ENCODE measurements at places on chromosomes 5 and 9. TPM values are rescaled to one million over a fixed set of nuclear protein-coding genes. Genes with fewer than 3 reads are reported as not detected.

- peaks cover 14% of the 10 kb centered on the region for H3K36me3 ChIP-seq
- no peak overlapping the region for H3K27ac ChIP-seq
- H3K27me3 ChIP-seq, result no peaks in the 10 kb centered on the region
- no peak overlapping the region for H3K4me3 ChIP-seq
Observed at GRCh38 chr5:39100851-39101396, 26.7 kb upstream of the RICTOR start.

GRCh38 chr5:126640866-126641265 is 40.1 kb downstream of the PHAX start:
- no peak overlapping the region for H3K27ac ChIP-seq
- DNase-seq, result no peak
- no peaks in the 10 kb centered on the region for H3K36me3 ChIP-seq
- H3K4me1 ChIP-seq, result no peaks in the 10 kb centered on the region

GRCh38 chr9:133709015-133709611 is 29.0 kb downstream of the SARDH start:
- no peak overlapping the region for H3K27ac ChIP-seq
- H3K27me3 ChIP-seq, result no peaks in the 10 kb centered on the region
- no peaks in the 10 kb centered on the region for H3K36me3 ChIP-seq
- peak; percentile 32 for DNase-seq

Gene HAVCR1
- total RNA-seq, result 0.61 TPM

Gene LCN10
- 1.2 TPM for total RNA-seq

Gene FAM240B
- not detected for total RNA-seq

DNA sequence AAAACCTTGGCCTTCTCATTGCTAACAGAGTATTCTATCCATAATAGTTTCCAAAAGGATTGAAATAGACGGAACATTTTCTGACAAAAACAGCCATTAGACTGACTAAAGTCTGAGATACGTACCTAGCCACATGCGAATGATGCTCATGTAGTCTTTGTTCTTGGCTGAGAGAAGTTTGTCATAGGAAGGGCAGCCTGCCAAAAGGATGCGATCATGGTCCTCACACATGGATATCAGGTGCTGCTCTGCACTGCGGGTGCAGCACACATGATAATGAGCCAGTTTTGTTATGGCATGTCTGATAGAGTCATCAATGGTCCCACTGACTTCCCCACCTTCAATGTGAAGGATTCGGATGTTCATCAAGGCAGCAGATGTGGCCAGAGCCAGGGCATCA is 12.3 kb downstream of the GNE start:
- no peak for DNase-seq
- H3K27me3 ChIP-seq, result no peaks in the 10 kb centered on the region
- H3K27ac ChIP-seq, result no peak overlapping the region
- H3K4me1 ChIP-seq, result no peaks in the 10 kb centered on the region
- H3K4me3 ChIP-seq, result no peak overlapping the region

Gene MLLT3
- 37.0 TPM for total RNA-seq

Gene NIM1K
- total RNA-seq, result 0.70 TPM

GRCh38 chr5:27315363-27316270 is 277.2 kb upstream of the CDH9 start:
- DNase-seq, result no peak
- H3K4me3 ChIP-seq, result no peak overlapping the region
- H3K27me3 ChIP-seq, result no peaks in the 10 kb centered on the region
- H3K36me3 ChIP-seq, result no peaks in the 10 kb centered on the region

DNA sequence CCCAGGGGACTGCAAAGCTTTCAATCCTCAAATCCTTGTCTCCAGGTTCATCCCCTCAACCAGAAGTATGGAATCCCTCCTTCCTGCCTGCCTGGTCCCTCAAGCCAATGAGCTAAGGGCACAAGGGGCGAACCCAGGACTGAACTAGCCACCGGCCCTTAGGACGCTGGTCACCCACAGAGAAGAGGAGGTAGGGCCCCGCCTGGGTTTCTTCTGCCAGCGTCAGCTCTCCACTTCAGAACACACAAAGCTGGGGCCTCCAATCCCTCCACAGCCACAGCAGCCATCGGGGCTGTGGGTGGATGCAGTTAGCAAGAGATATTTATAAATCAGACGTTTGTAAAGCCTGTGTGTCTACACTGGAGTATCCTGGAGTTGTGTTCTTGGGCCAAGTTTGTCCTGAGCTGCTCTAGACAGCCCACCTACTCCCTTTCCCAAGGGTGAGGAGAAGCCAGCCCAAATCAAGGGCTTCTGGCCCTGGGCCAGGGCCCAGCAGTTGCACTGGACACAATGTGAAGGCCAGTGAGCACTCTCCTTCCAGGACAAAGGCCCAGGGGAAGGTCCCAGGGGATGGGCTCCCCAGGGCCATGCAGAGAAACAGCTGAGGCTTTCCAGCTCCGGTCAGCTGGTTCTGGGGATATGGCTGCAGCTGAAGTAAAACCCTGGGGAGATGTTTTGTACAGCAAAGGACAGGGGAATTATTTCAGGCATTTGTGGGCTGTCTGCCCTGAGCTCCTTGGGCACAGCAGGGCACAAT is 18.9 kb downstream of the AMBP start:
- H3K4me3 ChIP-seq, result no peak overlapping the region
- no peak for DNase-seq
- H3K27ac ChIP-seq, result no peak overlapping the region
- no peaks in the 10 kb centered on the region for H3K27me3 ChIP-seq
- H3K36me3 ChIP-seq, result no peaks in the 10 kb centered on the region

GRCh38 chr9:114141553-114142402 is 13.6 kb upstream of the COL27A1 start:
- no peaks in the 10 kb centered on the region for H3K36me3 ChIP-seq
- H3K27ac ChIP-seq, result no peak overlapping the region
- no peak overlapping the region for H3K4me3 ChIP-seq
- H3K4me1 ChIP-seq, result no peaks in the 10 kb centered on the region

GRCh38 chr5:72472031-72472430 is 35.2 kb downstream of the ZNF366 start:
- no peaks in the 10 kb centered on the region for H3K27me3 ChIP-seq
- H3K36me3 ChIP-seq, result no peaks in the 10 kb centered on the region
- H3K4me1 ChIP-seq, result no peaks in the 10 kb centered on the region
- H3K4me3 ChIP-seq, result no peak overlapping the region

GRCh38 chr5:67160985-67161384 is 35.6 kb downstream of the CD180 start:
- no peaks in the 10 kb centered on the region for H3K36me3 ChIP-seq
- no peak for DNase-seq
- peaks cover 71% of the 10 kb centered on the region for H3K4me1 ChIP-seq
- H3K27ac ChIP-seq, result no peak overlapping the region
- peak overlapping the region; percentile 3 for H3K4me3 ChIP-seq

Gene FGF10
- total RNA-seq, result not detected

DNA sequence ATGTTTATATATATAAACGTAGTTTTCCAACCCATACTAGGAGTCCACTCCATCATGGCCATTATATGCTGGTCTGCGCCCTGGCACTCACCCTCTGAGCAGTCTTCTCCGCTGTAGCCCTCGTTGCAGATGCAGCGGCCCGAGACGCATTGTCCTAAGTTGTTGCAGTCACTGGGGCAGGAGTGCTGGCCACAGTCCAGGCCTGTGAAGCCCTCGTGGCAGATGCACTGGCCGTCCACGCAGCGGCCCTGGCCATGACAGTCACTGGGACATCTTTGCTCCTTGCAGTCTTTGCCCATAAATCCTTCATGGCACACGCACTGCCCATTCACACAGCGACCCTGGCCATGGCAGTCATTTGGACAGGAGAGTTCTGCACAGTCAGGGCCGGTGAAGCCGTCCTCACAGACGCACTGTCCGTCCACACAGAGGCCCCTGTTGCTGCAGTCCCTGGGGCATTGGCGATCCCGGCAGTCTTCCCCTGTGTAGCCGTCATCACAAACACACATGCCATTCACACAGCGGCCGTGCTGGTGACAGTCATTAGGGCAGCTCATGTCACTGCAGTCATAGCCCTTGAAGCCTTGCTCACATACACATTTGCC is 32.1 kb downstream of the TNC start:
- no peak overlapping the region for H3K4me3 ChIP-seq
- no peaks in the 10 kb centered on the region for H3K36me3 ChIP-seq
- no peak for DNase-seq
- H3K4me1 ChIP-seq, result no peaks in the 10 kb centered on the region
- H3K27ac ChIP-seq, result no peak overlapping the region

DNA sequence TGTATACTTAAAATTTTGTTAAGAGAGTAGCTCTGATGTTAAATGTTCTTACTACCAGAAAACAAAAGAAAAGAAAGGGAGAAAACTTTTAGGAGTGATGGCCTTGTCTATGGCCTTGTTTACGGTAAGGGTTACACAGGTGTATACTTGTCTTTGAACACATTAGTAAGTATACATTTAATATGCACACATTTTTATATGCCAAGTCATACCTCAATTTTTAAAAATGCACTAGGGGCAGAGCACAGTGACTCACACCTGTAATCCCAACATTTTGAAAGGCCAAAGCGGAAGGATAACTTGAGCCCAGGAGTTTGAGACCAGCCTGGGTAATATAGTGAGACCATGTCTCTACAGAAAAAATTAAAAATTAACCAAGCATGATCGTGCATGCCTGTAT is 166.7 kb upstream of the SNX2 start:
- no peaks in the 10 kb centered on the region for H3K36me3 ChIP-seq
- DNase-seq, result no peak
- no peaks in the 10 kb centered on the region for H3K27me3 ChIP-seq
- H3K4me1 ChIP-seq, result no peaks in the 10 kb centered on the region

Gene IGFBPL1
- total RNA-seq, result not detected

Gene KIAA0825
- 1.4 TPM for total RNA-seq

DNA sequence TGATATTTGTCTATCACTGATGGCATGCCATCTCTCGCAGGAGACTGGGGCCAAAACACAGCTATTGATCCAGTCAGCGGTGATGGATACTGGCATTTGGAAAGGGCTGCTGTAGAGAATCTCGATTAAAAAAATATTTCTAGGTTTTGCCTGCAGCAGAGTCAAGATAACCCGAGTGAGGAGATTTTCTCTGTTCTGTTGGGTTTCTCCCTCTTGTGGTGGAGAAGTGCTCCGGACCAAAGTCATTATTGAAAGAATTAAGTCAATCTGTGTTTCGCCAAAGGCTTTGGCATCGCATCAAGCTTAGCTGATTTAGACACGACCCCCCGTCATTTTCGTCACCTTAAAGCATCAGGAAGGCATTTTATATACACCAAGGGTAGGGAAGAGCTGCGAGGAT is 97.1 kb upstream of the IRX2 start:
- H3K4me3 ChIP-seq, result no peak overlapping the region
- DNase-seq, result no peak
- H3K4me1 ChIP-seq, result no peaks in the 10 kb centered on the region
- H3K27me3 ChIP-seq, result no peaks in the 10 kb centered on the region
- no peaks in the 10 kb centered on the region for H3K36me3 ChIP-seq
- no peak overlapping the region for H3K27ac ChIP-seq

GRCh38 chr9:127509955-127510299 is 58.6 kb downstream of the LRSAM1 start:
- DNase-seq, result no peak
- H3K36me3 ChIP-seq, result no peaks in the 10 kb centered on the region
- no peaks in the 10 kb centered on the region for H3K4me1 ChIP-seq
- H3K27ac ChIP-seq, result peak overlapping the region; percentile 24
- H3K4me3 ChIP-seq, result no peak overlapping the region

GRCh38 chr9:126411225-126411947 is 84.8 kb downstream of the MVB12B start:
- DNase-seq, result peak; percentile 64
- H3K4me1 ChIP-seq, result peaks cover 30% of the 10 kb centered on the region
- no peak overlapping the region for H3K27ac ChIP-seq
- no peaks in the 10 kb centered on the region for H3K36me3 ChIP-seq
- H3K4me3 ChIP-seq, result peak overlapping the region; percentile 39
- no peaks in the 10 kb centered on the region for H3K27me3 ChIP-seq

Measured in CD8-positive, alpha-beta memory T cell (primary cell).